Memory B cell (primary cell): ENCODE measurements at places on chromosomes 6 and 20.

- no peaks in the 10 kb centered on the region for H3K36me3 ChIP-seq
- no peak for DNase-seq
- H3K4me3 ChIP-seq, result no peak overlapping the region
Observed at GRCh38 chr6:33505548-33506370, 51.4 kb downstream of the ZBTB9 start.

GRCh38 chr20:13526551-13526950 lies 112.2 kb downstream of the TASP1 start:
- H3K4me1 ChIP-seq, result no peaks in the 10 kb centered on the region
- DNase-seq, result no peak
- H3K27me3 ChIP-seq, result no peaks in the 10 kb centered on the region
- H3K36me3 ChIP-seq, result peaks cover 36% of the 10 kb centered on the region
- H3K27ac ChIP-seq, result no peak overlapping the region

DNA sequence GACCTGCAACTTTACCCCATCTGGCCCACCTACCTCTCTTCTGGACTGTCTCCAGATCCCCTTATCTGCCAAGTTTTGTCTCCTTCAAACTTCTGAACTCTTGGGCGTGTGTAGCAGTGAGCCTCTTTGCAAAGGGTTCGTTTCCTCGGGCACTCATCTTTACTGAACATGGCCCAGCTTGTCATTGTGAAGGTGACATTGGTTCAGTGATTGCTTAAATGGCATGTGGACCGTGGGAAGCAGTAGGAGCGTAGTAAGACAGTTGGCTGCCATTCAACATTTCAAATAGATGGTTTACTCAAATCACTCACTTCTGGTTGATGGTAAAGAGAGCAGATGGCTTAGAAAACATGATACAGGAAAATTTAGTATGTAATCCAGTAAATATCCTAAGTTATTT lies 34.8 kb upstream of the KIF25 start:
- H3K36me3 ChIP-seq, result peaks cover 40% of the 10 kb centered on the region
- H3K4me3 ChIP-seq, result no peak overlapping the region
- H3K4me1 ChIP-seq, result no peaks in the 10 kb centered on the region
- H3K27ac ChIP-seq, result no peak overlapping the region

DNA sequence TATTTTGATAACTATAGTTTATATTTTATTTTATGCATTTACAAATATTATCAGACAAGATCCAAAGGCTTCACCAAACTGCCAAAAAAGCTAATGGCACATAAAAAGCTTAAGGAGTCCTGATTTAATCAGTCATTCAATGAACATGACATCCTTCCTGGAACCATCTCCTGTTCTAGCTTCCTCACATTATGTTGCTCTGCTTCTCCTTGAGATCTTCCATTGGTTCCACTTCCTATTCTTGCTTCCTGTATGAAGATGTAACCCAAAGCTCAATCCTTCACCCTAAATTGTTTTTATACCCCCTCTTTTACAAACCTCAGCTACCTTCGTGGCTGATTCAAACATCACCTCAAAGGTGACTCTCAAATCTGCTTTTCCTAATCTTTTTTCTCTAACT lies 4.5 kb upstream of the BRD2 start:
- no peak overlapping the region for H3K4me3 ChIP-seq
- H3K36me3 ChIP-seq, result peaks cover 4% of the 10 kb centered on the region
- H3K27ac ChIP-seq, result no peak overlapping the region
- no peak for DNase-seq
- no peaks in the 10 kb centered on the region for H3K27me3 ChIP-seq
- peaks cover 52% of the 10 kb centered on the region for H3K4me1 ChIP-seq

- no peaks in the 10 kb centered on the region for H3K36me3 ChIP-seq
- peaks cover 11% of the 10 kb centered on the region for H3K27me3 ChIP-seq
- H3K4me1 ChIP-seq, result no peaks in the 10 kb centered on the region
- DNase-seq, result no peak
- no peak overlapping the region for H3K4me3 ChIP-seq
Observed at GRCh38 chr6:40669343-40669742, 82.2 kb upstream of the LRFN2 start.

DNA sequence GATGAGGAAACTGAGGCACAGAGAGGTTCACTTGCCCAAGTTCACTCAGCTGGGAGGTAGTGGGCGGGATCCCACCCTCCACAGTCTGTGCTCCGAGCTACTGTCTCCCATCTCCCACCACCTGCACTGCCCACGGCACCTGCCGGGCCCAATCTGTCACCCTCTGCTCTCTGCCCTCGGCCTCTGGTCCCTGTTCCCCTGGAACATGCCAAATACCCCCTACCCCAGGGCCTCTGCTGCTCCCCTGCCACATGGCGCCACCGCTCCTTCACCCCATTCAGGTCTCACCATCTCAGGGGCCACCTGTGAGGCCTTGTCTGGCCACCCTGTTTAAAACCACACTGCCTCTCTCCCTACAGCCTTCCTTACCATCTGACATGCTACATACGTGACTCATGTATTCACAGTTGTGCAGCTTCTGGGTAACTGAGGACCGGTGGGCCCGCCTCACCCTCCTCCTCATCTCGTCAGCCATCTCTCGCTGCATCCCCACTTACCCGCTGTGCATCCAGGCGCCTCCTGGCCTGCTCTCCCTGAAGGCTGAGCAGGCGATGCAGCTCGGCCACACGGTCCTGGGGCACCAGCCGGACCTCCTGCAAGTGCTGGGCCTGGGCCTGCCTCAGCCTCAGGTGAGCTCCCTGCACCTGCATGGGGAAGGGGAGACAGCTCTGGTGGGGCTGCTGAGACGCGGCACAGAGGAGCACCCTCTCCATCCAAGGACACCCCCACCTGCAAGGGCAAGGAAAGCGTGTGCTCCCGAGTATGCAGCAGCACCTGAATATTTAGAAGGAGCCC lies 50.6 kb downstream of the GINS1 start:
- no peak overlapping the region for H3K4me3 ChIP-seq
- peaks cover 1% of the 10 kb centered on the region for H3K27me3 ChIP-seq
- H3K4me1 ChIP-seq, result no peaks in the 10 kb centered on the region
- H3K27ac ChIP-seq, result no peak overlapping the region
- no peaks in the 10 kb centered on the region for H3K36me3 ChIP-seq
- no peak for DNase-seq

DNA sequence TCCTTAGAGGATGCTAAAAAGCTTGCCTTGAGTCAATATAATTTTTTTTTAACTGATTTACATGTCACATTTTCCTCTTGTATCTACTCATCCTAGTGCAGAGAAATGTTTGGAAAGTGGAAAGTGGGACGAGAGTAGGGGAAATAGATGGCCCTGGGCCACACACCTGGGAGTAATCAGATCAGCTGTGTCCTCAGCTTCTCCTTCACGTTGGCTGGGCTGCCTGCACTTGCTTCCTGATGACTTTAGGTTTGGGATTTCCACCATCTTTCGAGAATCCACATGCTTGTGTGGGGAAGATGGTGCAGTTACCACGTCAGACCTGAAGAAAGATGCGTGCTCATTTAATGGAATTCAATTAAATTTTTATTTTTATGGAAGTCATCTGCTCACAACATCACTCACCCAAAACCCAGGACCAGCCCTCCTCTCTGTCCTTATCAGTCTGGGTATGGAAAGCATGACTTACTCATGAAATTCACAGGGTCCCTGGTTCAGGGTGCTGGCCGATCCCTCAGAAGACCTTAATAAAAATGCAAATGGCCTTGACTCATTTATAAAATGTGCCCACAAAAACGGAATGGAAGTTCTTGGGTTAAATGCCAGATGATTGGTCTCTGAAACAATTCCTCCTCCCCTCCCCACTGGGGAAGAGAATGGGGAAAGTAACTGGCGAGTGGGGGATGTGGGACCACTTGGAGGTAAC lies 74.5 kb upstream of the TIAM2 start:
- peaks cover 3% of the 10 kb centered on the region for H3K36me3 ChIP-seq
- peaks cover 8% of the 10 kb centered on the region for H3K4me1 ChIP-seq
- no peak overlapping the region for H3K27ac ChIP-seq
- H3K4me3 ChIP-seq, result no peak overlapping the region

DNA sequence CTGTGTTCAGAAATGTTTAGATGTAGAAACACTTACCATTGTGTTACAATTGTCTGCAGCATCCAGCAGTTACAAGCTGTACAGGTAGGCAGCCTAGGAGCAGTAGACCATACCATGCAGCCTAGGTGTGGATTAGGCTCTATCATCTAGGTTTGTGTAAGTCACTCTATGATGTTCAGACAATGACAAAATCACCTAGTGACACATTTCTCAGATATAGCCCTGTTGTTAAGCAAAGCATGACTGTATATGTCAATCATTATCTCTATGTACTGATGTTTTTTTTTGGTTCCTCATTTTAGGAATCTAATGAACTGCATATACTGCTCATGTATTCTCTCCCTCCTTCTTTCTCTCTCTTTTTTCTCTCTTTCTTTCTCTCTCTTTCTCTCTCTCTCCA lies 22.2 kb downstream of the CST8 start:
- no peak overlapping the region for H3K27ac ChIP-seq
- H3K27me3 ChIP-seq, result peaks cover 3% of the 10 kb centered on the region
- DNase-seq, result no peak
- peaks cover 2% of the 10 kb centered on the region for H3K4me1 ChIP-seq

DNA sequence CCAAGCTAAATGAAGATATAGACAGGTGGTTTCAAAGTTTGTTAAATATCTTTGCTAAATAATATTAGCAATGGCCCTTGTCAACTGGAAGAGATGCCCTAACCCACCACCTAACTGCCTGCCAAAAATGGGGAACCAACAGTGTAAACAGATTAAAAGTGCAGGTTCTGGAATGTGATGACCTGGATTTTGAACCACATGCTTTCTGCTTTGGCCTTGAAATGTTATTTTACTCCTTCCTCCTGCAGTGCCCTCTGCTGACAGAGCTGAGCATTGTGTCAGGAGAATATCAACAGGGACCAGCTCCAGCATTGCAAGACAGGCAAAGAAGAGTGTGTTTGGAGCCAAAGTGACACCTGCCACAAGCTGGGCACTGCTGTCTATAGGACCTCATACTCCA lies 226.6 kb downstream of the MYLK4 start:
- H3K36me3 ChIP-seq, result peaks cover 6% of the 10 kb centered on the region
- peaks cover 6% of the 10 kb centered on the region for H3K27me3 ChIP-seq
- DNase-seq, result no peak
- no peak overlapping the region for H3K27ac ChIP-seq

GRCh38 chr6:130932921-130933320 lies 105.7 kb downstream of the SMLR1 start:
- H3K27ac ChIP-seq, result no peak overlapping the region
- H3K27me3 ChIP-seq, result no peaks in the 10 kb centered on the region
- peaks cover 8% of the 10 kb centered on the region for H3K4me1 ChIP-seq
- peaks cover 8% of the 10 kb centered on the region for H3K36me3 ChIP-seq
- no peak overlapping the region for H3K4me3 ChIP-seq

DNA sequence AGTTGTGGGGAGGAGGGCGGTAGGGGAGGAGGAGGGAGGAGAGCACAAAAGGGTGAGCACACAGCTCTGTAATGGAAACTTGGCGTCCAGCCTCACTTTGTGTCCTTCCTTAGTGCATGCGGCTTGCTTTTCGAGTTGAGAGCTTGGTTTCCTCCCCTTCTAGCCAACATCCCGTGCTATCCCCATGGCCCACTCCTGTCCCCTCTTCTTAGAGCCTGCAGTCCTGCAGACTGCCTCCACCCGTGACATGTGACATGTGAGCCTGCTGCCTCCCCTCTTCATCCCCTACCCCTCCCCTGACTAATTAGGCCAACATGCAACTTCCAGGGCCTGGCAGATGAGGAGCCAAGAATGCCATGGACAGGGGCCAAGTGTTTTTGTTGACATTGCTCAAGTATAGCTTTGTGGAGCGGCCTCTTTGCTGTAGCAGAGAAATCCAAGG lies 63.2 kb downstream of the SLC24A3 start:
- H3K4me3 ChIP-seq, result no peak overlapping the region
- peaks cover 7% of the 10 kb centered on the region for H3K27me3 ChIP-seq
- no peaks in the 10 kb centered on the region for H3K36me3 ChIP-seq
- H3K27ac ChIP-seq, result no peak overlapping the region
- no peaks in the 10 kb centered on the region for H3K4me1 ChIP-seq

- DNase-seq, result no peak
- no peaks in the 10 kb centered on the region for H3K4me1 ChIP-seq
- H3K27me3 ChIP-seq, result peaks cover 4% of the 10 kb centered on the region
- H3K27ac ChIP-seq, result no peak overlapping the region
- H3K36me3 ChIP-seq, result no peaks in the 10 kb centered on the region
Observed at GRCh38 chr20:10359621-10360040, 74.4 kb downstream of the MKKS start.

- H3K27me3 ChIP-seq, result no peaks in the 10 kb centered on the region
- DNase-seq, result no peak
- no peak overlapping the region for H3K4me3 ChIP-seq
- H3K4me1 ChIP-seq, result no peaks in the 10 kb centered on the region
- no peak overlapping the region for H3K27ac ChIP-seq
Observed at GRCh38 chr6:141956046-141956761, 176.5 kb upstream of the GJE1 start.

DNA sequence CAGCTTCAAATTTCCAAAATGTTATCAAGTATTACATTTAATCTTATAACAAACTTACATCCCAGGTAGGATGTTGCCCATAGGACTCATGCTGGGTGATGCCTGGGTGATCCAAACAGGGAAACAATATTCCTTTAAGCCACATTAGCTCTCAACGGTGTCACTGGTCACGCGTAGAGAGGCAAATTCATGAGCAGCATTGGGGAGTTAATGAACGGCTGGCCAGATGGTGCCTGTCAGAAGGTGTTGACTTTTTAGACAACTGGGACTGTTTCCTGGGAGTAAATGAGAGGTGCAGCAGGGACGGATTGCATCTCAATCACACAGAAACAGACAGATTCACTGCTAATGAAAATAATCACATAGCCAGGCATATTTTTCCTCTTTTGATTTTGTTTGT lies 83.3 kb upstream of the ID4 start:
- H3K27me3 ChIP-seq, result no peaks in the 10 kb centered on the region
- H3K36me3 ChIP-seq, result no peaks in the 10 kb centered on the region
- H3K4me1 ChIP-seq, result no peaks in the 10 kb centered on the region
- no peak overlapping the region for H3K4me3 ChIP-seq

GRCh38 chr6:129188795-129189194 lies 305.9 kb downstream of the LAMA2 start:
- DNase-seq, result no peak
- no peaks in the 10 kb centered on the region for H3K4me1 ChIP-seq

DNA sequence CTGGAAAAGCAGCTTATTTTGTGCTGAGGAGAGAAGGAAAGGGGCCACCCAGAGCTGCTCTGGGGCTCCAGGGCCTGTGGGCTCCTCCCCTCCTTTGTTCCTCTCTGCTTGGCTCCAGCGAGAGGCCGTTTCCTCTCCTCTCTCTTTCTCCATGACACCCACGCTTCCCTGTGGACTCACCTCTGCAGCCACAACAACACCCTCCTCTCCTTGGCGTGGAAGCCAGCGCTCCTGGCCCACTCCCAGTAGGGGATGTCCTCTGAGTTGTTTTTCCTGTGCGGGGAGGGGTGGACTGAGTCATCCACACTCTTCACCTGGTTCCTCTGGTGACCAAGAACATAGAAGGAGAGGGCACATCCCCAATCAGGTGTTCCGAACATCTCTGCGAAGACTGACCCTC lies 4.9 kb upstream of the CDSN start:
- peaks cover 11% of the 10 kb centered on the region for H3K27me3 ChIP-seq
- no peaks in the 10 kb centered on the region for H3K36me3 ChIP-seq
- DNase-seq, result no peak

DNA sequence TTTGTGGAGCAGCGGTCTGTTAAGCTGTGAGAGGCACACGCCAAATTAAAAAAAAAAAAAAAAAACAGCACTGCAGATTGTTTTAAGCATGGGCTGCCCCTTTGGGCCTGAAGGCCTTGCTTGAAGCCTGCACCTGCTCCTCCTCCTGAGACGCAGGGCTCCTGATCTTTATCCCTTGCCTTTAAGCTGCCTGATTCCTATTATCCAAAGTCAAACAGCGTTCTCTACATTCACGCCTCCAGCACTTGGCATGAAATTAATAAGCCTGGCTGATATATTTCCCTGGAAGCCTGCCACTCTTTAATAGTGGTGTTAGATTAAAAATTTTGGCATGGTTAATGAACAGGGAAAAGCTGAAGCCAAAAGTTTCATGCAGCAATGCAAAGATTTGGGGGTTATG lies 163.9 kb downstream of the FAXC start:
- H3K27me3 ChIP-seq, result no peaks in the 10 kb centered on the region
- H3K36me3 ChIP-seq, result no peaks in the 10 kb centered on the region
- no peak overlapping the region for H3K4me3 ChIP-seq
